MV-4-11 (cell line): ENCODE measurements at places on chromosomes 4 and X.
A peak's percentile ranks its signal among the peaks of the same experiment; 100 is the strongest.

- no peak for DNase-seq
Observed at GRCh38 chr4:28774344-28774743, 1913.7 kb downstream of the STIM2 start.

DNA sequence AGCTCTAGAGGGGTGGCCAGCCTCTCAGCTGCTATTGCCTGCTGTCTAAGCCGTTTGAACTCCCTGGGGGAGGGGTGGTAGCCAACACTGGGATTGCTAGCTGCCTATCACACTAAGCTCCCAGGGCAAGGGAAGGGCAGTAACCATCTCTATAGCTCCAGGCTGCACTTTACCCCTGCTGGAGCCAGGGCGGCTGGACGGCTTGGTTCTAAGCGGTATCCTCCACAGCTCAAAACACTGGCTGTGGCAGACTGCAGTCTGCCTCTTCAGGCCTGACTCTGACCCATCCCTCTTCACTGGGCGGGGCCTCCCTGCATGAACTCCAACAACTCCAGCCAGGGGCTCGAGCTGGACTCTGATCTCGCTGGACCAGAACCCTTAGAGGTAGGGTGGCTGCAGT is 55.3 kb upstream of the GNRHR start:
- no peak for DNase-seq

GRCh38 chr4:76712564-76712963 is 185.4 kb downstream of the SOWAHB start:
- no peak for DNase-seq

GRCh38 chr4:39231660-39232059 is 49.3 kb downstream of the WDR19 start:
- no peak for DNase-seq

DNA sequence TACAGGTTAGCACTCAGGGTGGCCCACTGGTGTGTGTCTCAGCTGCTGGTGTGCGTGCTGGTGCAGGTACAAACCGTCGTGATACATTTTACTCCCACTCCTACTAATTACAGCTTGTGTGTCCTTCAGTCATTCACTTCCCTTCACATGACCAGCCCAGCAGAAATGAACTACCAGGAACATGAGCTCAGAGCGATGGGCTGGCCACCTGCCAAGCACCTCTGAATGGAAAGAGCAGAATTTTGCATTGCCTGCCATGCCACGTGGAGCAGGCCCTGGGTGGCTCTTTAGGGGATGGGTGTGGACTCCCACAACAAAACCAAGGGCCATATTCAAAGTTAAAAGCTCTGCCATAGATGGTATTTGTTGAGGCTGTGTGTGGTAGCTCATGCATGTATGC is 58.9 kb upstream of the PGM2 start:
- DNase-seq: no peak

DNA sequence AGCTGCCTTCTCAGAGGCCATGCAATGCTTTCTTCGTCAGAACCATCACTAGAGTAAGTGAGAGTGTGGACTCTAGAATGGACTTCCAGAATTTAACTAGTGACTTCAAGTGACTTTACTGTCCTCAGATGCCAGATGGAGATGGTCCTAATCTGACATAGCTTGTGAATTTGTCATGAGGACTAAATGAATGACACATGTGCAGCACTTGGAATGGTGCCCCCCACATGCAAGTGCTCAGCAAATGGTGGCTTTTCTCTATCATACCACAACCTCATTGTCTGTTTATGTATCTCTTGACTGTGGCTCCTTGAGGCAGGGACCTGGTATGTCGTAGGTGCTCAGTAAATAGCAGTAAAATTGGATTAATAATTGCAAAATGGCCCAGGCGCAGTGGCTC is 91.6 kb upstream of the STX18 start:
- DNase-seq: no peak

DNA sequence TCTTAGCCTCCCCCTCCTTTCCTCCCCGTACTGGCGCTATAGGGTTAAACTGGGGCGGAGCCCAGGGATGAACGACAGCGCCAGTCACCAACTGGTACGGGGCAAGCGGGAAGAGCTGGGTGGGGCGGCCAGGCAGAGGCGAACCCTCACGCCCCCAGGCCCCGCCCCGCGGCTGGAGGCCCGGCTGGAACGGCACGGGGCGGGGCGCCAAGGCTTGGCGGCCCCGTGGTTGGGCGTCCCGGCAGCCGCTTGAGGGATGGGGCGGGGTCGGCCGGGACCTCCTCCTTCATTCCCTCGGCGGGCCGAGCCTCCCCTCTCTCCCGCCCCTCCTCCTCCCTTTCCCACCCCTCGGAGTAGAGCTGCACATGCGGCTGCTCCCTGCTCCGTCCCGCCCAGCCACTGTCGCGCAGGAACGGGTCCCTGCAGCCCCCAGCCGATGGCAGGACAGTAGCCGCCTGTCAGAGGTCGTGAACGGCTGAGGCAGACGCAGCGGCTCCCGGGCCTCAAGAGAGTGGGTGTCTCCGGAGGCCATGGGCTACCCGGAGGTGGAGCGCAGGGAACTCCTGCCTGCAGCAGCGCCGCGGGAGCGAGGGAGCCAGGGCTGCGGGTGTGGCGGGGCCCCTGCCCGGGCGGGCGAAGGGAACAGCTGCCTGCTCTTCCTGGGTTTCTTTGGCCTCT is at the start of gene EDA:
EDA (plus strand) TSS at position 335 of the 678 bp plus-strand sequence.
- peak; percentile 0 for DNase-seq

DNA sequence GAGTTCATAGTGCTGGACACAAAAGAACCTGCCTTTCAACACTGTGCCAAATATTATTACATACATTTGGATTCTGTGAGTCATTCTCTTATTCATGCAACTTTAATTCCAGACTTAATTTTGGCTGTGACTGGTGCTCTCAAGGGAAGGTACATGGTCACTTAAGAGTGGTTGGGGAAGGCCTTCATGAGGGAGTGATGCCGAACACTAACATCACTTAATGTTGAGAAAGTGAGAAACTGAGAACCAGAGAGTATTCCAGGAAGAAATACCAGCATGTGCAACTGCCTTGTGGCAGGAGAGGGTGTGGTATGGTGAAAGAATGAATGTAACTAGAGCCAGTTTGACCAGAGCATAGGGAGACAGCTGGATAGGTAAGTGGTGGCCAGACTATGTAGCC is 41.5 kb upstream of the FHDC1 start:
- no peak for DNase-seq

DNA sequence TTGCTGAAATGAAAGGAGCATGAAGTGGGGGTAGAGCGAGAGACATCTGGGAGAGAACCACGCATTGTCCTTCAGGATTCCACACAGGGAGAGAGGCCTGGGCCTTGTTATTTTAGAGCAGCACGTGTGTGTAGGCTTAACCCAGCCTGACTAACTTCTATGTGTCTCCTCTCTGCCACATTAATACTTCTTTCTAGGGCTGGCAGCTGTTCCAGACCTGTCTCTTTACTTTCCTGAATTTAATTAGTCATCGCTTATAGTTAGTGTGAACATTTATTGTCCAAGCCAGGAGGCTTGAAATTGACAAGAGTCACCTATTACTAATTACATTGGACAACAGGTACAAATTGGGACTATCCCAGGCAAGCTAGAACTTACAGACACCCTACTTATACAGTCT is 51.3 kb downstream of the SMAD1 start:
- DNase-seq: no peak

- DNase-seq: no peak
Observed at GRCh38 chr4:163191999-163192398, 25.3 kb upstream of the NAF1 start.

GRCh38 chr4:154616731-154617130 is 4.3 kb upstream of the FGG start:
- DNase-seq: no peak

DNA sequence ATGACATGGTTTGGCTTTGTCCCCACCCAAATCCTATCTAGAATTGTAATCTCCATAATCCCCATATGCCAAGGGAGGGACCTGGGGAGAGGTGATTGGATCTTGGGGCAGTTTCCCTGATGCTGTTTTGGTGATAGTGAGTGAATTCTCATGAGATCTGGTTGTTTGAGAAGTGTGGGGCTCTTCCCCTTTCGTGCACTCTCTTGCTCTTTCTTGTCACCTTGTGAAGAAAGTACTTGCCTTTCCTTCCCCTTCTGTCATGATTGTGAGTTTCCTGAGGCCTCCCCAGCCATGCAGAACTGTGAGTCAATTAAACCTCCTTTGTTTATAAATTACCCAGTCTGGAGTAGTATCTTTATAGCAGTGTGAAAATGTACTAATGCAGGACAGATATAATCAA is 36.4 kb upstream of the FREM3 start:
- DNase-seq: no peak

- no peak for DNase-seq
Observed at GRCh38 chrX:40108162-40108958, 10.6 kb upstream of the BCOR start.

- no peak for DNase-seq
Observed at GRCh38 chr4:91118597-91118996, 991.4 kb downstream of the CCSER1 start.

GRCh38 chrX:16188687-16189086 is 21.4 kb downstream of the MAGEB17 start:
- no peak for DNase-seq

GRCh38 chr4:77001907-77002306 is 52.4 kb downstream of the SEPTIN11 start:
- DNase-seq: peak; percentile 43
